T follicular helper cell (primary cell): ENCODE measurements at places on chromosomes 11 and 22.

GRCh38 chr11:112004389-112004788 is 20.8 kb upstream of the DLAT start:
- DNase-seq, result no peak

DNA sequence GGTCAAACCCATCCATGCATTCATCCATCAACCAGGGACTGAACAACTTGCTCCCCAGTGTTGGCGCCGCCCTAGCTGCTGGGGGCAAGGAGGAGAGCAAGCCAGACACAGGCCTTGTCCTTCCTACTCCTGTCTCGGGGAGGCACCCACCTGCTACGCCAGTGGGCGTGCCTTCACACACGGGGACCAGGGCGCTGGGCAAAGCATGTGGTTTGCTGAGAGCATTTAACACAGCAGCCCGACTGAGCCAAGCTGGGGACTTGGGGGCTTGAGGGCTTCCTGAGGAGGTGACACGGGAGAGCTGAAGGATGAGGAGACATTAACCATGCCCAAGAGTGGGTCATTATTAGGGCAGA is 30.6 kb downstream of the CACNA1I start:
- no peak for DNase-seq

- DNase-seq, result no peak
Measured at GRCh38 chr22:22746061-22746962, 101.9 kb downstream of the GGTLC2 start.

DNA sequence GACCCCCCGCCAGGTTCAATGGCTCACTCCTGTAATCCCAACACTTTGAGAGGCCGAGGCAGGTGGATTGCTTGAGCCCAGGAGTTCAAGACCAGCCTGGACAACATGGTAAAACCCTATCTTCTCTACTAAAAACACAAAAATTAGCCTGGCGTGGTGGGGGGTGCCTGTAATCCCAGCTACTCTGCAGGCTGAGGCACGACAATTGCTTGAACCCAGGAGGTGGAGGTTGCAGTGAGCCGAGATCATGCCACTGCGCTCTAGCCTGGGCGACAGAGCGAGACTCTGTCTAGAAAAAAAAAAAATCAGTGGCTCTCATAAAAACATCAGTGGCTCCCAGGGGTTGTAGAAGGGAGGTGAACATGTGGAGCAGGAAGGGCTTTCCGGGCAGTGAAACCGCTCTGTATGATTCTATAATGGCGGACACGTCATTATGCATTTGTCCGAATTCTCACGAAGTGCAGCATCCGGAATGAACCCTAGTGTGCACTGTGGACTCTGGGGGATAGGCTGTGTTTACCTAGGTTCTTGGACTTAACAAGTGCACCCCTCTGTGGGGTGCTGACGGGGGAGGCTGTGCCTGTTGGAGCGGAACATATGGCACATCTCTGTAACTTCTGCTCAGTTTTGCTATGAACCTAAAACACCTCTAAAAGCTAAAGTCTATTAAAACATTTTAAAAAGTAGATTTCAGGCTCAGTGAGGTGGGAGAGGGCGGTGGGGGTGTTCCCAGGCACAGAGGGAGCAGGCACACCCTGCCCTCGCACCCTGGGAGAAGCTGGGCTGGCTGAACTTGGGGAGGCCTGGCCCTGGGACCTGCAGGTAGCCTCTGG is 49.1 kb upstream of the SEPTIN5 start:
- no peak for DNase-seq

- DNase-seq, result no peak
Measured at GRCh38 chr22:48804811-48805301, 1022.8 kb downstream of the BRD1 start.

DNA sequence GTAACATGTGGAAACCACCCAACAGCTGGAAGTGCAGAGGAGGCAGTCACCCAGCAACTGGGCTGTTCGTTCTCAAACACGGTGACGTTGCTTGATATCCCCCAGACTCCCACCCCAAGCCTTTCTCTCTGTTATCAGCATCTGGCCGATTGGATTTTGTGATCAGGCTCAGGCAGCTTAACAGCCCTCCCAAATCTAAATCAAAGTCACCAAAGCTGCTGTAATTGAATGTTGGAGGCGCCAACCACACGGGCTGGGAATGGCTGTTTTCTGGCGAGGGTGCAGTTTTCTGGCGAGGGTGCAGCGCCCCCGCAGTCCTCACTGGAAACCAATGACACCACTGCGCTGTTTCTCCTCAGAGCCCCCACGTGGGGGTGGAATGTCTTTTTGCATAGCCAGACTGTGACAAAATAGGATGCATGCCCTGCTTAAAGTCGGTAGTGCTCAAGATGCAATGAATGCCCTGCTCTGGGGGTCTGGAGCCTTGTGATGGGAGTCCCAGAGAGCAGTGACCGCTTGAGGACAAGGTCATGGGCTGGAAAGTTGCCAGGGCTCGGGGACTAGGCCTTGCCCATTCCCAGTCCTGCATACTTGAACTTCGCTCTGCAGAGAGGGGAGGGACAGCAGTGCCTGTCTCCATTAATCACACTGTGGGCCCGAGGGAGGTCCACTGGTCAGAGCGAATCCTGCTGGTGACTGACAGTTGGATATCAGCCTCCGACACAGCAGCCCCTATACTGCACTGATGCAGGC is 105.3 kb downstream of the MORC2 start:
- DNase-seq, result no peak

- no peak for DNase-seq
Measured at GRCh38 chr11:108966978-108967377, 302.1 kb downstream of the DDX10 start.

- DNase-seq, result no peak
Measured at GRCh38 chr11:11409901-11410300, 56.9 kb upstream of the CSNK2A3 start.

DNA sequence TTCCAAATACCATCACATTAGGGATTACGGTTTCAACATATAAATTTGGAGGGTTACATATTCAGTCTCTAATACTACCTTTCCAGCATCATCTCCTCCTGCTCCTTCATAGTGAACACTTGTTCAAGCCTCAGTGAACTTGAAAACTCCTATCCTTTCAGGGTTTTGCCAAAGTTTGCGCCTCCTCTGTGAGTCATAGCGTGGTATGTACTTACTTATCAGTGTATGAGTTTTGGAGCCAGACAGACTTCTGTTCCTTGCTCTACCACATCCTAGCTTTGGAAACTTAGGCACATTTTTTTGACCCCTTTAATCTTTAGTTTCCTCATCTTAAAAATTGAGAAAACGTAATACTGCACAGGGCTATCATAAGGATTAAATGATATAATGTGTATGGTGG is 160.1 kb upstream of the ZC3H12C start:
- DNase-seq, result no peak

DNA sequence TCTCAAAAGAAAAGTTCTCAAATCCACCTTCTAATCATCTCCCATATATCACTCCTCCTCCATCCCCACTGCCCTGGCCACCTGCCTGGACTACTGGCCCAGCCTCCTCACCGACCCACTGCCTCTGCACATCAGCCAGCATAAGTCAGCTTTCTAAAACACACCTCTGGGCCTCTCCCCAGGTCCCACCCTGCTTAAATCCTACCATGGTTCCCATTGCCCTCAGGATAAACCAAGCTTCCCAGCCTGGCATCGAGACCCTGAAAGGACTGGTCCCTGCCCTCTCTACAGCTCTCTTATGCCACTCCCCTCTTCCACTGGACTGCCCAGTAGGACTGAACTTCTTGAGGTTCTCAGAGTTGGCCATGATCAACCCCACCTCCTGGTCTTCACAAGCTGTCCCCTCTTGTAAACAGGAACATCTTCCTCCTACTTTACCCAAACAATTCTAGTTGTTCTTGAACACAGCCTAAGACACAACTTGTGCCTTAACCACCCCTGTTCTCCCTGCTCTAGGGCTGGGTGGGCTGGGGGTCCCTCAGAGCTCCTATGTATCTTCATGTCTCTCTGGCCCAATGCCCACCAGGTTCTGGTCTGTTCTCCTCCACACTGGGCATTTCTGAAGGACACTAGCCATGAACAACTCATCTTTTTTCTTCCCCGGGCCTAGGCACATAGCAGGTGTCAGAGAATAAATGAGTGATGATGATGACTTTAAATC is 12.6 kb upstream of the P2RY6 start:
- no peak for DNase-seq

- no peak for DNase-seq
Measured at GRCh38 chr22:44386386-44387035, 73.8 kb upstream of the SHISAL1 start.

DNA sequence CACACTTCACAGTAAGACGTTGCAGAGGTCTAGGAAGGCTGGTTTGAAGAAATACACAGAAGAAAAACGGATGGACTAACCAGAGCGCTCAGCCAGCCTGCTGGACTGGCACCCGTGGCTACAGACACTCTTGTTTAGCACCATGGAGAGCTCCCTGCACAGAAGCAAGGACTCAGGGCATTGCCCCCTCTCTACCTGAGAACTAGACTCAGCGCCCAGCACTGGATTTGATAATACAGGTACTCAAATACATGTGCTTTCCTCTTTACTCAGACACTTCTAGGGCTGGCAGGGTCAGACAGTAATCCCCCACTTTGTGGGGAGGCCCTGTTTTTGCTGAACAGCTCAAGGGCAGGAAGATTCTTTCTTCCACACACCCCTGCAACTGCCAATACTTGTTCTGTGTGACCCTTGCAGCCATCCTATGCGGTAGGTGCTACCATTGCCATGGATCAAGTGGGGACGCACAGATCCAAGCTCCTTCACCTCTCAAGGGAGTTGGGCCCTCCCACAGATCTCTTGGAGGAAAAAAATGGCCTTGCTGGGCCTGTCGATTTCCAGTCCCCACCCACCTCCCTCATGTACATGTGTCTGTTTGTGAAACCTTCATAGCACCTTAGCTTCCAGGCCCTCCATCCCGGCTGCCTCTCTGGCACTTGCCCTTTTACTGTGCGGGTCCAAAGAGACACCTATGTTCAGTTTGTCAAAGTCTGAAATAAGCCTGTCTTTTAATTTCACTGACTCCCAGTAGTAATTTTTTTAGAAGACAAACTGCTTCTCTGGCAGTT is 5.1 kb upstream of the P2RX6 start:
- DNase-seq, result no peak

DNA sequence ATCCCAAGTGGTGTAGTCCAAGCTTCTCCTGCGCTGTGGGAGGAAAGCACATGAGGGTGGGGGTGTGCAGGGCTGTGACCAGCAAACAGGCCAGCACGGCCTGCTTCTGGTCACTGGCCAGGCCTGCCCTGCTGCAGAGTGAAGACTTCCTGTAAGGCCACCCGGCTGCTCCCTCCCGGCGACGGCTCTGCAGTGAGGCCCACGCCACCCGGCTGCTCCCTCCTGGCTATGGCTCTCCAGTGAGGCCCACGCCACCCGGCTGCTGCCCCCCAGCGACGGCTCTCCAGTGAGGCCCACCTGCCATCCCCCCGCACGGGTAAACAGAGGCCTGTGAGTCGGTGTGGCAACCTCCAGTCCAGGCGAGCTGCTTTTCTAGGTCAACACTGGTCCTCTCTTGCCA is 31.4 kb upstream of the BRSK2 start:
- no peak for DNase-seq

DNA sequence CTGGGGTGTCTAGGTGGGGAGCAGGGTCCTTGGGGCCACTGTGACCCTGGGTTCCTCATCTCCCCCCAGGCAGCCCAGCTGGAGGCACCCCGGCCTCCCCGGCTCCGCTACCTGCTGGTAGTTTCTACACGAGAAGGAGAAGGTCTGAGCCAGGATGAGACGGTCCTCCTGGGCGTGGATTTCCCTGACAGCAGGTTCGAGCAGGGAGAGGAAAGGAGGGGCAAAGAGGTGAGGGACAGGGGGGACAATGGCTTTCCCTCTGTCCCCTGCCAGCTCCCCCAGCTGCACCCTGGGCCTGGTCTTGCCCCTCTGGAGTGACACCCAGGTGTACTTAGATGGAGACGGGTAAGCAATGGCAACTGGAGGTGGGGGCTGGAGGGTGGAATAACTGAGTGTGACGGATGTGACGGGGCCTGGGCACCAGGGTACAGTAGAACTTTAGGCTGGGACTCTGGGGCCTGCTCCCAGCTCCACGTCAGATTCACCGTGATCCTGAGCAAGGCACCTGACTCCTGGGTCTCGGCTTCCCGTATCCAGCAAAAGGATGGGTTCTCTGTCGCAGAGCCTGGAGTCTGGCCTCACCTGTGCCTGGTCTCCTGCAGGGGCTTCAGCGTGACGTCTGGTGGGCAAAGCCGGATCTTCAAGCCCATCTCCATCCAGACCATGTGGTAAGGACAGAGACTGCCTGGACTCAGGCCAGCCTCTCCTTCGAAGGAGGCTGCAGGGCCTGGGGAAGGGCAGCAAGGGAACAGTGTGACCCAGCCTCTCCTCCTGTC is 3.6 kb downstream of the SSH3 start:
- DNase-seq, result no peak

- no peak for DNase-seq
Measured at GRCh38 chr22:26476705-26477340, 6.8 kb downstream of the HPS4 start.

DNA sequence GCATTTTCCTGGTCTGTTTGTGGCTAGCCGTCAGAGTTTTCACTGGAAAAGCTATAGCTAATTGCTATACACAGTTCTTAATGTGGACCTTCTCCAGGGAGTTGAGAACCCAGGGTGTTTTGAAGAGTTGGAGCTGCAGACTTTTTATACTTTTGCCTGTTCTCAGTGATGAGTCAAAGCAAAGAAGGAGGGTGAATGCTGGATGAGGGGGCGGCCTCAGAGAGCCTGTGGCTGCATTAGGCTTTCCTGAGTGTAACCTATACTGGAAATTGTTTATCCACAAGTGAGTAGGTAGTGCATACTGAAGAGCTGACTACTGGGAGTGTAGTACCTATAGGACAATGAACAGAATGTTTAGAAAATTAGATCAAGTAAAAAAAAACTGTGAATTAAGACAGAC is 79.7 kb upstream of the HORMAD2 start:
- no peak for DNase-seq

DNA sequence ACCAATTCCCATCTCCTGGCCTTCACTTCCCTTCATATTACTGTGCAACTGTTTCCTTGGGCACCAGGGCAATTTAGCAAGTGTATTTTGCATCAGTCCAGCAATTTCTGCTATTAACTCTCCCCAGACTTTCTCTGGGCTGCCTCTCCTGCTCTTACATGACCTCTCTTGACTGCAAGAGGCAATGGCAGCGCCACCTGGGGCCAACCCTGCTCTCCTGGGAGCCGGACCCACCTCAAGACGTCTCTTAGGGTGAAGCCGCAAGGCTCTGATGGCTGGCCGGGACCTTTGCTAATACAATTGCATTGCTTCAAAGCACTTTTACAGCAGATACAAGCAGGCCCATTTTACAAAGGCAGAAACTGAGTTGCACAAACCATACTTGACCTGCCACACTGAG is 360.2 kb downstream of the CADM1 start:
- no peak for DNase-seq

DNA sequence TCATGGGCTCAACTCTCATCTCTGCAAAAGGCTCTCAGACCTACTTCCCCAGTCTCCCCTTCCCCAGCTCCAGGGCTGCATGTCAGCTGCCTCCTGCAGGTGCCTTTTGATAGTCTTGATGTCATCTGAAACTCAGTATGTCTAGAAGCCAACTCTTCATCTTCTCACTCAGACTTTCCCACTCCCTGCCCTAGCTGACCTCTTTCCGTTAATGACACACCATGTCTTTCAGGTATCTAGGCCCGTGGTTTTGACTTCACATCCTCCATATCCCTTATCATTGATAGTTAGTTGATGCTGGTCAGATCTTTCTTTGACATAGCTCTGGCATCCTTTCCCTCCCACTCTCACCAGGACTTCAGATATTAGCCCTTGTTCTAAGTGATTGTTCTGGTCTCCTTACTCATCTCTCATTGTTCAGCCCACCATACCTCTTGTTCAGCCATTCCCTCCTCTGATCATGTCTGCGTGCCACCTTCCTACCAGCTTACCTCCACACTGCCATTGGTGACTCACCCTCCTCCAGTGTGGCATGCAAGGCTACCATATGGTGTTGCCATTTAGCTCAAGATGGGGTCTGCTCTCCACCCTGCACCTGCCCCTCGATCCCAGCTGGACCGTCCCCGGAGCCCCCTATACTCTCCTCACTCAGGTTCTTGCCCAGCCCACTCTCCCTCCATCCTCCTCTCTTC is 18.4 kb downstream of the TTC12 start:
- DNase-seq, result no peak
